ENCODE measurements at places on chromosomes 12 and 14.

DNA sequence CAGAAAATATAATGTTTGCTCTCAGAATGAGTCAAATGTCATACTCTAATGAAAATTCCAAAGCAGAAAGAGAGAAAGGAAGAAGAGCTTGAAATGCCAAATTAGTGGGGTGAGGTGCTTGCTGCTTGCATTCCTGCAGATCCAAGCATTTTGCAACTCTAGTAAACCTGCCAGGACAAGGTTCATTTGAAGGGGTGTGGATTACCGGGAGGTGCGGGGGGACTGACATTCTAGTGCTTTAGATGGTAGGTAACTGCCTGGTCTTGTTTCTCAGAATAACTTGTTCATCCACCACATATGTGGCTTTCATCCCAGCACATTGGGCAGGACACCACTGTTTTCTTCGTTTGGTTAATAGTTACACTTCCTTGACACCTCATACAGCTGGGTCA lies 144.4 kb downstream of the AKAP6 start:
- DNase-seq = no peak

DNA sequence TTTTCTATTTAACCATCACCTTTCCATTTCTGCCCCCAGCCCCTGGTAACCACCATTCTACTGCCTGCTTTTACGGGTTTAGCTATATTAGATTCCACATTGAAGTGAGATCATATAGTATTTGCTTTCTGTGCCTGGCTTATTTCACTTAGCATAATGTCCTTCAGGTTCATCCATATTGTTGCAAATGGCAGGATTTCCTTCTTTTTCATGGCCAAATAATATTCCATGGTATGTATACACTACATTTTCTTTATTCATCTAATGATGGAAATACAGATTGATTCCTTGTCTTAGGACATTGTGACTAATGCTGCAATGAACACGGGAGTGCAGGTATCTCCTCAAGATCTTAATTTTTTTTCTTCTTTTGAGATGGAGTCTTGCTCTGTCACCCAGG lies 202.2 kb downstream of the APAF1 start:
- no peak for DNase-seq

DNA sequence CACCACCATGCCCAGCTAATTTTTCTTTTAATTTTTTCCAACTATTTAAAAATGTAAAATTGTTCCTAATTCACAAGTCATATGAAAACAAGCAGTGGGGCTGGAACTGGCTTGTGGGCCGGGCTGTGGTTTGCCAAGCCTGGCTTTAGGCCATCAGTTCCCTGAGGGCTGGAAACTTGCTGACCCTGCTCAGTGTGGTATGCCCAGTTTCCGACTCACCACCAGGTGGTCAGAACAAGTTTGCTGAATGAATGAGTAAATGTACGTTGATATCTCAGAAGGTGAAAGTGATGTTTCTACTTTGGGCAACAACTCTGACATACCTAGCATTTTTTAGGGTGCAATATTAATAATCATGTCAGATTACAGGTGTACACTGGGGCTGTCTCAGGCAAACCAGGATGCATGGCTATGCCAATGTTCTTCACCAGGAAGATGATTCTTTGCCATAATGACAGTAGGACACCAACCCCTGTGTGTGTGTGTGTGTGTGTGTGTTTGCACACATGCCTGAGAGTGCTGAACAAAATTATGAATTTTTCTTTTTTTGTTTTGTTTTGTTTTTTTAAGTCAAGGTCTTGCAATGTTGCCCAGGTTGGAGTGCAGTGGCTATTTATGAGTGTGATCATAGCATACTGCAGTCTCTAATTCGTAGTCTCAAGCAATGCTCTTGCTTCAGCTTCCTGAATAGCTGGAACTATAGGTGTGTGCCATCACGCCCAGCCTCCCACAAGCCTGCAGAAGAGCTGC lies 106.1 kb downstream of the PTPN11 start:
- DNase-seq = peak; percentile 21

- peak; percentile 70 for DNase-seq
These were observed 35.9 kb downstream of the FBLN5 start for GRCh38 chr14:91911474-91912032.

All from fibroblast of pulmonary artery (primary cell).